ENCODE measurements at places on chromosomes 4 and X.

- peak; percentile 41 for DNase-seq
Measured at GRCh38 chrX:39814391-39814790, 283.4 kb downstream of the BCOR start.

DNA sequence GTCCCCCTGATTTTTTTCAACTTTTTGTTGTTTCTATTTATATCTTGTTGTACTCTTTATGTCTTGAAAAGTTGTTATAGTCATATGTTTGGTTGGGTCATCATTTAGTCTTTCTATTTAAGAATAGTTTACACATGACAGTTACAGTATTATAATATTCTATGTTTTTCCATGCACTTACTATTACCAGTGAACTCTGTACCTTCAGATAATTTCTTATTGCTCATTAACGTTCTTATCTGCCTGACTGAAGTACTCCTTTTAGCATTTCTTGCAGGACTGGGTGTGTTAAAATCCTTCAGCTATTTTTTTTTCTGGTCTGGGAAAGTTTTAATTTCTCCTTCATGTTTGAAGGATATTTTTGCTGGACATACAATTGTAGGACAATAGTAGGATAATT, 157.7 kb upstream of the DIPK2B start:
- DNase-seq: no peak

- DNase-seq: no peak
Measured at GRCh38 chr4:6235901-6236640, 33.6 kb upstream of the WFS1 start.

DNA sequence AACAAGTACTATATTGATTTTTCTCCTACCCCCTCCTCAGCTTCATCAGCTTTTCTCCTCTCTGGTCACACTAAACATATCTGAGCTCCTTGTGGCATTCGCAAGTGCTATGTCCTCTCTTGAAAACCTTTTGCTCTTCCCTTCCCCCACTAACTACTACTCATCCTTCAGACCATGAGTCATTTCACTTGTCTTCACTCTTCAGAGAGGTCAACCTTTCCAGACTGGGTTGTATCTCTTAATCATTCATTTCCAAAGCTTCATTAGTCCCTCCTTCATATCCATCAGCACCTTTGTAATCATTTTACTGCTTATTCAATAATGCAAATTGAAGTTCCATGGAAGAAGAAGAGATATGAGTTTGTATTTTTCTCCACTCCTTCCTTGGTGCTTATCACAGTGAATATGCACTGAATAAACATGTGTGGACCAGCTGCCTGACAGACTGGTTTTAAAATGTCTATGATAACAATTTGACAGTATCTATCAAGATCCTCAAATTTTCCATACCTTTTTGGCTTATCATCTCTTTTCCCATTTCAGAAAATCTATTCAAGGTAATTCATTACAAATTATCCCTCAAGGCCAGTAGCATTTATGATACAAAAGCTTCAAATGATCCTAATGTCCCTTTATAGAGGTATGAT, 28.4 kb downstream of the DDX60L start:
- peak; percentile 35 for DNase-seq

DNA sequence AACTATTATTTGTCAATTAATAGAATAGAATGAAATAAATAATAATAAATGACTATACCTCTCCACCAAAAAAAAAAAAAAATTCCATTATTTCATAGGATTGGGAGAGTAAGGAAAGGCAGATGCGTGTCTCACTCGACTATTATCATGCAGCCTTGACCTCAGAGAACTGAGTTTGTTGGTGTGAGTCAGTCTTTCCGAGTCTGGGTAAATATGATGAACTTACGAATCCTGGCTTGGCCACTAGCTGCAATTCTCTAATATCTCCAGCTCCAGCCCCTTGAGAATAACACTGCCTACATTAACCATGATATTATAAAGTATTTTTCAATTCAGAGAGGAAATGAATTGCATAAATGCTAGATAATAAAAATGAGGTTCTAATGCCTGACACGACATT, 46.6 kb upstream of the DHX15 start:
- DNase-seq: peak; percentile 93

- peak; percentile 85 for DNase-seq
Measured at GRCh38 chr4:25908491-25908901, 5.5 kb upstream of the SMIM20 start.

GRCh38 chr4:109548655-109549054, 11.4 kb upstream of the MCUB start:
- DNase-seq: peak; percentile 83

DNA sequence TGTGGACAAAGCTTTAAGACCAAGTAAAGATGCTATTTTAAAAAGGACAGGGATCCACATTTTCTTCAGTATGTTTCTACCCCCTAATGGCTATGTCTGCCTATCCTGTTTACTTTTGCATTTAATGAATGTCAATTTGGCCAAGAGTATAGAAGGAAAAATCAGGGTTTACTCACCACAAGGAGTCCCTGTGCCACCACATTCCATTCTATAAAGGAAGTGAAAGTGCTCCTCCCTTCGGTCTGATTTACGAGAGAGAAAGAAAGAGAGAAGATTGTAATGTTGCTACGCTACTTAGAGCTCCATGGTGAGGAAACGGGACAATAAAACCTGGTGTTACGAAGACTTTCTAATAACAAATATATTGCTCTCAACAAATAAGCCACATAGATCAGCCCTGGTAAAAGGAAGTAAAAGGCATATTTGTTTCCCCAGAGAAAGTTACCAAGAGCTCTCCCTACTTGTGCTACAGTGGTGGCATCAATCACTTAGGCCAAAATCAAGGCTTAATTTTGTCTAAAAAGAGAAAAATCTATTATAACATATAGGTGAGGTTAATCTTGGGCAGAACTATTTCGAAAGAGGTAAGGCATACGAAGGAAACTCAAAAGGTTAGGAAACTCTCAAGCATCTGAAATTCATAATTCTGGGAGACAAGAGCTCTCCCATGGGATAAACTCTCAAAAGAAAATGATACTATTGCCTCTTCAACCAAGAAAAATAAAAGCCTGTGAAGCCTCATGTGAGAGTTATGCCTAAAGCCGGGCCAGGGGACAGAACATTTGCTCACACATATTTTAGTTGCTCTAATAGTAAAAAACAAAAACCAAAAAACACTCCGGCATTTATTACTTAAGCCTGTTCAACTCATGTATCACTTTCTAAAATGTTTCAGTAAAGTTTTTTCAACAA, 29.5 kb downstream of the TAPT1 start:
- peak; percentile 82 for DNase-seq

DNA sequence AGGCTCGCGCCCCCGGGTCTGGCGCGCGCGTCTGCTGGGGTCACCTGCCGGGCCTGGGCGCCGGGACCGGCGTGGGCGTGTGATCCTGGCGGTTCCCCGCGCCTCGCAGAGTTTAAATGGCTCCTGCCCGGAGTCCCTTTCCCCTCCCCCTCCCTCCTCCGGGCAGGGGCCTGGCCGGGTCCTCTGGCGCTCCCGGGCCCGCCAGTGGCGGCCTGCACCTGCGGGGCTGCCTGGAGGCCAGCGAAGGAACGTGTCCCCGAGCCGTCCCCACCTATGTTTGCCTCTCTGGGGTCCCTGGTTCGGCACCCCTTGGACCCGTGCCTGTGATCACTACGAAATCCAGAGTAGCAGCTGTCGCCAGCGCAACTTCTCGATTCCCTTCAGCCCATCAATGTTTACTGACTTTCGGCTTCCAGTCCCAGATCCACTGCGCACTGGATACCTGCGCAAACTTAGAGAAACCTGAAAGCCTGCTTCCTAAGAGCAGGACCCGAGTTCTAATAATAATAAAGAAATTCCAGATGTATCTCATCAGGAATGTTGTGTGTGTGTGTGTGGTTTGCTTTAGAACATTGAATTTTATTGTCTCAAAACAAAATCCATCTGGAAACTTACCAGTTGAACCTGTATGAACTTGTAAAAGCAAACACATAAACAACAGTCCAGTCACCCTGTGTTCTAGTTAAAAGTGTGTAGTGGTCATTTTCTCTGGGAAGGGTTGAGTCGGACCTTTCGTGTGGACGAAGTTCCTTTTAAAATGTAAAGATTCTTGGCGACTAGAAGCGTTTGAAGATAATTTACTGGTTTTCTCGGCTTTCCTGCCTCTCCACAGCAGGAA, 788 bp downstream of the SHROOM2 start:
- DNase-seq: peak; percentile 10

DNA sequence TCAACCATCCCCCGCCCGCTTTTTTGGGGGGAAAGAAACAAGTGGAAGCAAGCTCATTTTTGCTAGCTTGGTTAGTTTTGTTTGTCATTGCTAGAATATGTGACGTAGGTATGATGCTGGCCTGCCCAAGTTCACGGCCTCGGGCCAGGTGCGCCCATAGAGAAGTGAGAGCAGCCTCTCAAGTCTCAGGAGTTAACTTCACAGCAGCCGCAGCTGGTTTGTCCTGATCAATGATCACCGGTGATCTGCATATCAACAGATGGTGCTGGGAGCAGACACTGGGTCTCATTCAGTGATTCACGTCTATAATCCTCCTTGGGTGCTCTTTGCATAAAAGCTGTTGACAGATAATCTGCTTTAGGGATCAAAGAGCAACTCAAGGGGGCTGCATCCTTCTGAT, 50.1 kb downstream of the ENPP6 start:
- DNase-seq: no peak

DNA sequence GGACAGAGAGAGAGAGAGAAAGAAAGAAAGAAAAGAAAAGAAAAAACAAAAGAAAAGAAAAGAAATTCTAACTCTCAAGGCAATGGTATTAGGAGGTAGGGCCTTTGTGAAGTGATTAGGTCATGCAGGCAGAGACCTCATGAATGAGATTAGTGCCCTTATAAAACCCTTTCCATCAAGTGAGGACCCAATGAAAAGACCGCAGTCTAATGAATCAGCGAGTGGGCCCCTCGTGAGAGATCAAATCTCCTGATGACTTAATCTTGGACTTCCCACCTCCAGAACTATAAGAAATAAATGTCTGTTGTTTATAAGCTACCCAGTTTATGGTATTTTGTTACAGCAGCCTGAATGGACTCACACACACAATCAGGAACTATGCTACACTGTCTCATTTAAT, 16.9 kb downstream of the AASDH start:
- no peak for DNase-seq

DNA sequence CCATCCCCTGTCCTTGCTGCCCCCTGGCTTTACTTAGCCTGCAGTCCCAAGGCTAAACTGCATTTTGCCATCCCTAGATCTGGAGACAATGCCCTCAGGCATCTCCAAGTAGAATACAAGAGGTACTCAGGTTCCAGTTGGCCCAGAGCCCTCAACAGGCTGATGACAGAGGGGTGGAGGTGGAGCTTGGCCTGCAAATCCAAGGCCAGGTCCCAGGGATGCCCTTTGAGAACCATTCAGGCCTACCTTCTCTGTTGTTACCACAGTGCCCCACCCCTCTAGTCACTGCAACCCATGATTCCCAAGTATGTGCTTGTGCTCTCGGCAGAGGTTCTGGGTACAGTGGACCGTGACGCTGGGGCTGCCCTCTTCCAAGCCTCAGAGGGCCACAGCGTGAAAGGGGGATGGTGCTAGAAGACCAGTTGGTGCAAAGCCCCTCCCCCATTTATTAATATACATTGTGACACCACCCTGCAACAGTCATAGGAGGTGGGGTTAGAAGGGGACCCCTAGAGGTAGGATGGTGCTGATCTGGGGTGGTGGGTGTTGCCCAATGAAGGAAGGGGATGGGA, 6.4 kb upstream of the UBA1 start:
- no peak for DNase-seq

DNA sequence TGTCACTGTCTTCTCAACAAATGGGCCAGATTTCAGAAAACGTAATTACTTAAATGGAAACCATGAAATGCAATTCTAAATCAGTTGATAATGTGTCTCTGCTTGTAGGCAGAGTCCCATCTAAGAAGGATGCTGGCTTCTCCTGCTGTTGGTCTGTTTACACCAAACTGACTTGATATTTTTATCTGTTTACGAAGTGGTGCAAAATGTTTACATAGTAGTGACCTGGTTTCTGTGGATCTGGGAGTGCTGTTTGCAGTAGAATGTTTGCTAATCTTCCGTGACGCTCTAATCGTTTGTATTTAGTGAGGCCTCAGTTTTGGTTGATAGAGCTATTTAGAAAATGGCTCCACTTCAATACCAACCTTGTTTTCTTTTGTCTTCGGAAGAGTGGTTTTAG, 213.5 kb downstream of the VEGFC start:
- no peak for DNase-seq

GRCh38 chr4:16005676-16006075, 42.7 kb upstream of the FGFBP2 start:
- no peak for DNase-seq

DNA sequence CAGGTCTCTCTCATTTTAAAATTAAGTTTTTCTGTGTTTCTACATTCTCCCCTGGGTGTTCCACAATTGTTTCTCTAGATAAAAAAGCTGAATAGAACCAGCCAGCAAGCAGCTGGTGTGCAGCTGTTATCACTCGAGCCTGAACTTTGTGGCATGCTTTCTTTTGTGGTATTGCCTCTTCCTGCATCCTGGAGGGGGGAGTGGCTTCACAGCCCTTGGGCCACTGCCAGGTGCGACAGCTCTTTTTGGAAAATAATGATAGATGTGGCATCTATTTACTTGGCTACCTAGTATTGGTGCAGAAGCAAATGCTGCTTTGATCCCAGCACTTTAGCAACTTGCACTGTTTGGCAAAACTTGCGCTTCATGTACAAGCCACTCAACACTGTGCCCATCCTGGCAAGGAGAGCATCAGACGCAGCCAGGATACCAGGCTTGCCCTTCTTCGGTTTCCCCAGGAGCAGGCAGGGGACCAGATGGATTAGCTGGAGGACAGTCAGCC, 69.4 kb downstream of the HMGB2 start:
- DNase-seq: peak; percentile 77

DNA sequence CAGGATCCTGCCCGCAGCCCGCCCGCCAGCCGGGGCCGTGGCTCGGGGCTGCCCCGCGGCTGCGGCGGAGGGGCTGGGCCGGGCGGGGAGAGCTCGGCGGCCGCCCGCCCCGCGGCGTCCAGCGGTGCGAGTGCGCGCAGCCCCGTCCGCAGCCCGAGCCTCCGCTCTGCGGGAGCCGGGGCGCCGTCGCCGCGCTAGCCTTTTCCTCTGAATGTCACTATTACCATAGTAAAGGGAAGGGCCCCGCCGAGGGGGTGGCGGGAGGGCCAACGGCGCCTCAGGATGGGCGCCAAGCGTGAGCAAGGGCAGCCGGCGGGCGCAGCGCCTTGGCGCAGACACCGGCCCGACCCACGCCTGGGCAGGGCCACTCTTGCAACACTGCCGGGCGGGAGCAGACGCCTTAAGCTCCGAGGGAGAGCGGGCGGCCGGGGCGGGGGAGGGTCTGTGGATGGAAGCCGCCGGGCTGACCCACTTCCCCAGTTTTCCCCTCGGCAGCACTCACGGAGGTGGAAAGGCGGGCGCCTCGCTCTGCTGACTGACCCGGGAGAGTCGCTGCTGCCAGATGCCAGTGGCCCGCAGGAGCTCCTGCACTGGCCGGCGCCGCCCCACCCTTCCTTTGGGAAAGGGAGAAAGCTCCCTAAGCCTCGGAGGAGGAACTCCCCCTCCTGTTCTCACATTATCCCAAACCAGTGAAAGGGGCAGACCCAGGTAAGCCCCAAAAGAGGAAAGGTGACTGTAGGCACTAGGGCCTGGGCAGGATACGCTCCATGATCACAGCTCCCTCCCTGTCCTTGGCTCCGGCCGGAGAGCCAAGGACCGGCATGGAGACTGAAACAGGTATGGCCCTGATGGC, 329.4 kb downstream of the HNRNPD start:
- DNase-seq: peak; percentile 66

All from cardiac fibroblast (primary cell).